Trophoblast cell (in vitro differentiated cells and primary cell): ENCODE measurements at places on chromosomes 1 and 21.

DNA sequence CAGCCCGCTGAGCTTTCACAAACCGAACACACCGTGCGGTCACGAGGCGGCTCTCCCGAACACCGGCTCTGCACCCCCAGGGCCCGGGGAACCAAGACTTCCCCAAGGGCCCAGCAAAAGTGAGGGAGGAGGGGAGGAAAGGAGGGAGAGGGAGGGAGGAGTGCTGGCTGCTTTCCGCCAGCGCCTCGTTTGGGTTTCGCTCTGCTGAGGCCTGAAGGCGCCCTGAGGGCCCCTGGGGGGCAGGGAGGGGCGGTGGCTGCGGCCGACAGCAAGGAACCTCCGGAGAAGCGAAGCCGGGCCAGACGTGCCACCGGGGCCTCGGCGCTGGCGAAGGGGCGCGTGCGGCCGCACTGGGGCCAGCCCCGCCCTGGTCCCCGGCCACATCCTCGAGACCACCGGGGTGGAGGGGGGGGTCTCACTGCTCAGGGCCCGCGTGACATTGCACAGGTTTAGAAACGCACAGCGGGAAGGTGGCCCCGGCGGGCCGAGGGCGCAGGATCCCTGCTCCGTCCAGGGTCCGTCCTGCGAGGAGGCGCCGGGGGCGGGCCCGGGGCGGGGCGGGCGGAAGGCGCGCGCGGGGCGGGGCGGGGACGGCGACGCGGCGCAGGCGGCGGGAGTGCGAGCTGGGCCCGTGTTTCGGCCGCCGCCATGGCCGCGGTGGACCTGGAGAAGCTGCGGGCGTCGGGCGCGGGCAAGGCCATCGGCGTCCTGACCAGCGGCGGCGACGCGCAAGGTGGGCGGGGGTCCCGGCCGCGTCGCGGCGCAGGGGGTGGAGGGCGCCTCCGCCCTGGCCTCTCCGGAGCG is at the start of gene PFKL:
TSS of gene PFKL (plus strand) at position 596 of the 804 bp plus-strand sequence. CDS start at position 649, 53 bp downstream.
- DNase-seq, result peak; percentile 69

- peak; percentile 41 for DNase-seq
Observed at GRCh38 chr1:109617291-109617801, 2.1 kb downstream of the GNAT2 start.

DNA sequence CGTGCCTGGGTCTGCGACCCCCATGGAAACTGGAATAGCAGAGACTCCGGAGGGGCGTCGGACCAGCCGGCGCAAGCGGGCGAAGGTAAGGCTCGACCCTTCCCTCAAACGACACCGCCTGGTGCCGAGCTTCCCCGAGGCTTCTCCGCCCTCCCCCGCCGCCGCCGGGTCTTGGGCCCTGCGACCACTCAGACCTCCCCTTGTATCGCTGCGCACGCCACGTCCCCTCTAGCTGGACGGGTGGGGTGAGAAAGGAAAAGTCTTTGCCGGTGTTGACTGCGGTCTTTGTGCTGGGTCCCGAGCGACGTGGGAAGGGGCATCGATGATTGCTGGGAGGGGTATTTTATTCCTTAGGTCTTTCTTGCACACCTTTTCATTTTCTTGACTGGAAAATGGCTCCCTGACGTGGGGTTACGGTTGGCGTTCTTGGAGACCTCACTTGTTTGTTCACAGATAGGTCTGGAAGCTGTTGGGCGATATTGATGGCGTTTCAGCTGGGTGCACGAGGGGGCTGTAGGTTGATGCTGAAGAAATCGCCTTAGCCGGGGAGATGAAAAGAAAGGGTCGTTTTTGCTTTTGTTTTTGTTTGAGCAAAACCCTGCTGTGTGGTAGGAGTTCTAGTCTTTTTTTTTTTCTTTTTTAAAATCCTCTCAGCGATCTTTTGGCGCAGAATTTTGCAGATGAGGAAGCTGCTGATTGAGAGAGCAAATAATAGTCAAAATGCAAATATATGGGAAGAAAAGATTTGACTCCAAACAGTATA is 776 bp downstream of the KDM1A start:
- DNase-seq, result peak; percentile 36

DNA sequence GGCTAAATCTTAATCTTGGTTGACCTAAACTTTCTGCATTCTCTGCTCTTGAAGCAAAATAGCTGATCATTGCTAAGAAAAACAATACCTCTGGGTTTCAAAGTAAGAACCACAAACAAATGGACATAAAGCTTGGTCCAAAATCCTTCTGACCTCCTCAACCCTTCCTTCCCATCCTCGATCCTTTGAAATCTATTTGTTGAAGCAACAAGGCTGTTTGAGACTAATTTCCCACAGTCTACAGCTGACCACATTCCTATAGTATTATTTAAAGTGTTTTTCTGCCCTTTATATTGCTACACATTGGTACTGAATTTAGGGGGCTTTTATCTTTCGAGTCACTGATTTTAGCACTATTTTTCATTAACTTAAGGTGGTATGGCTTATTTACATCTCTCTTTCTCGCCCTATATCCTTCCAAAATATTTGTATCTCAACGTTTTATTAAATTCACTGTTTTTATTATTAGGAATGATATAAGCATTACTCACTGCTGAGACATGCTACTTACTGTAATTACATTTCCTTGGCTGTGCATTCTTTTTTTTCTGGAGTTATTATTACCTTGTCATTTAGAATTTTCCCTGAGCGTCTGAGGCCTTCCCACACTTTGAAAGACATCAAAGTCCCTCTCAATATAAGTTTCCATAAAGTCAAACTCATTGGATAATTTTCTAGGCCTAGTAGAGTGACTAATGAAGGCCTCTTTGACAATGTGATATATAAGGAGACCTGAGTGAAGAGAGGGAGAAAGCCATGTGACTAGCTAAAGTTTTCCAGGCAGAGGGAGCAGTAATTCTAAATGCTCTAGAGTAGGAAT is 73.9 kb downstream of the RAB3GAP2 start:
- no peak for DNase-seq

- no peak for DNase-seq
Observed at GRCh38 chr1:59532102-59532501, 235.2 kb downstream of the FGGY start.

- DNase-seq, result peak; percentile 56
Observed at GRCh38 chr1:188906921-188907641, 1570.6 kb downstream of the BRINP3 start.

DNA sequence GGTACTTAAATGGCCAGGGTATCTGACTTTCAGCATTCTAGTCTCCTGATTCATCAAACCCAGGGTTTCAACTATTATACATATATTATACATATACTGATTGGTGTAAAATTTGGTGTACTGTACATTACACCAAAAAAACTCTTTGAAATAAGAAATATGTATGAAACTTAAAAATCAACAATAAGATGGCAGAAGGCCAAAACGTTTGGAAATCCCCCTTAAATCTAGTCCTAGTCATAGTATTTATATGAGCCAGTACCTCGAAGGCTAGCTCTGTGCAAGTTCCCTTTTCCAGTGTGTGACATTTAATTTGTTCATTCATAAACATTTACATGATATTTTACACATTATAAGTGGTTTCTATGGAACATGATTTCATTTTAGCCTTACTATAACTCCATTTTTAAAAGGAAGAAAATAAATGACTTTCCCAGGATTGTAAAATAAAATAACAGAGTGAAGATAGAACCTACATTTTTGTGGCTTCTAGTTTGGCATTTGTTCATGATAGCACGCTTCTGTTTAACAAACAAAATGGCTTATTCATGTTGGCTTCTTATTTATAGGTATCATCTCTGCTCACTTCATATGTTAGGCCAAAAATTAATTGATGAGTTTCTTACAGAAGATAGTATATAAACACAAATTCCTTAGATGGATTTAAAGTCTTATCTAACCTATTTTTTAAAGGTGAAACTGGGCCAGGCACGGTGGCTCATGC is 18.8 kb upstream of the ZNF281 start:
- DNase-seq, result no peak

DNA sequence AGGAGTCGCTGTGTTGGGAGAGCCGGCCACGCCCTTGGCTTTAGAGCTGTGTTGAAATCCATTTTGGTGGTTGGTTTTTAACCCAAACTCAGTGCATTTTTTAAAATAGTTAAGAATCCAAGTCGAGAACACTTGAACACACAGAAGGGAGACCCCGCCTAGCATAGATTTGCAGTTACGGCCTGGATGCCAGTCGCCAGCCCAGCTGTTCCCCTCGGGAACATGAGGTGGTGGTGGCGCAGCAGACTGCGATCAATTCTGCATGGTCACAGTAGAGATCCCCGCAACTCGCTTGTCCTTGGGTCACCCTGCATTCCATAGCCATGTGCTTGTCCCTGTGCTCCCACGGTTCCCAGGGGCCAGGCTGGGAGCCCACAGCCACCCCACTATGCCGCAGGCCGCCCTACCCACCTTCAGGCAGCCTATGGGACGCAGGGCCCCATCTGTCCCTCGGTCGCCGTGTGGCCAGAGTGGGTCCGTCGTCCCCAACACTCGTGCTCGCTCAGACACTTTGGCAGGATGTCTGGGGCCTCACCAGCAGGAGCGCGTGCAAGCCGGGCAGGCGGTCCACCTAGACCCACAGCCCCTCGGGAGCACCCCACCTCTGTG is 4.7 kb downstream of the C1orf35 start:
- DNase-seq, result no peak

GRCh38 chr1:64518692-64519481 is 49.0 kb downstream of the CACHD1 start:
- no peak for DNase-seq

DNA sequence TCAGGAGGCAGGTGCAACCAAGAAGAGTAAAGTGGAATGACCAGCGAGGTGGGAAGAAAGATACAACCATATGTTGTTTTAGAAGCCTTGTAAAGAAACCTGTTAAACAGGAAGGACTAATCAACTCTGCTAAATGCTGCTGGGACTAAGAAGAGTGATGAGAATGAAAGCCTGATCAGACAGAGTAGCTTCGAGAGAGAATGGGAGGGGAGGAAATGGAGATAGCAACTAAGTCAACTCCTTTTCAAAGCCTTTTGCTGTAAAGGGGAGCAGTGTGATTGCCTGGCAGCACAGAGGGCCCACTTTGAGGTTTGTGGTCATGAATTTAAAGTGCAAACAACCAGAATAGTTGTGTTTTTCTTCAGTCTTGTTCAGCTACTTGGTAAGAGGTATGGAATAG is 31.4 kb downstream of the SLC30A7 start:
- DNase-seq, result no peak

- DNase-seq, result no peak
Observed at GRCh38 chr1:225509770-225510169, 81.9 kb upstream of the LBR start.

GRCh38 chr1:17605582-17606344 is 66.3 kb downstream of the ARHGEF10L start:
- no peak for DNase-seq

DNA sequence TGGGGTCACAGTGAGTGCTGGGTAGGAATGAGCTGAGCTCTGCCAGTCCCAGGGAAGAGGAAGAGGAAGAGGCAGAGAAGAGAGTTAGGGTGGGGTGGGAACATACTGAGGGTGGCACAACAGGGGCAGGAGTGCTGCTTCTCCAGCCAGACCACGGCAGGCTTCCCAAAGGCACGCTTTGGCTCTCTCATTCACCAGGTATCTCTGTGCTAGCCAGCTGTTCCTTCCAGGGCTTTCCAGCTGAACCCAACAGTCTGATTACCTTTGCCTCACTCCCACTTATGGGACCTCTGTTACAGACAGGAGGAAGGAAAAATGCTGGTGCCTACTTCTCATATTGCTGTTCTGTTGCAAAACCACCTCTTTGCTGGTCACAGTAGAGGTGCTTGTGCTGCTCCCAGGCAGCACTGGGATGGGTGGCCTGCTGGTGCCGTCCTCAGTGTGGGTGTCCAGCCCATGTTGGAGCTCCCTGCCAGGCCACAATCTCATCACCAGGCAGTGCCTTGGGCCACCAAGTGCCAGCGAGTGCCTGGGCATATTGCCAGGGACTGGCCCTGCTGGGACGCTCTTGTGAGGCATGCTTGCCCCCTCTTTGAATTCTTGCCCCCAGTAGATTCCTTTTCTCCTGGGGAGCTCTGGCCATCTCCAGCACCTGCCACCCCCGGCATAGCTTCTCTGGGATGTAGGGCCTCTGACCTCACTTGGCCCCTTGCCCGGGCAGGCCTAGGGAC is 2.1 kb downstream of the ADORA1 start:
- peak; percentile 52 for DNase-seq

DNA sequence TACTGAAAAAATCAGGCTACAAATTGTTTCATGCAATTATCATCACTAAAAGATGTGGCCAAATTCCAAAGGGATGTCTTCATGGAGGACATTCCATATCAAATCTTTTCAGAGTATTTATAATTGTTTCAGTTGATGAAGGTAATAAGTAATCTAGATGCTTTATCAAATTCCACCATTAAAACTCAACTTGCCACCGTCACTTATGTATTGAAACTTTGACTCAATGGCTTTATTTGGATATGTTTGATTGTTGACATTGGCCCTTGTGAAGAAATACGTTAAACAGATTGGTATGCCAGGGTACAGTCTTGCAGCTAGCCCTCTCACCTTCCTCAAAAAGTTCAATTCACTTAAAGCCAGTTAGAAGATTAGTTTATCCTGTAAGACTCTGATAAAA is 32.2 kb upstream of the PALMD start:
- no peak for DNase-seq

- DNase-seq, result no peak
Observed at GRCh38 chr1:22343456-22344328, 108.0 kb upstream of the ZBTB40 start.

DNA sequence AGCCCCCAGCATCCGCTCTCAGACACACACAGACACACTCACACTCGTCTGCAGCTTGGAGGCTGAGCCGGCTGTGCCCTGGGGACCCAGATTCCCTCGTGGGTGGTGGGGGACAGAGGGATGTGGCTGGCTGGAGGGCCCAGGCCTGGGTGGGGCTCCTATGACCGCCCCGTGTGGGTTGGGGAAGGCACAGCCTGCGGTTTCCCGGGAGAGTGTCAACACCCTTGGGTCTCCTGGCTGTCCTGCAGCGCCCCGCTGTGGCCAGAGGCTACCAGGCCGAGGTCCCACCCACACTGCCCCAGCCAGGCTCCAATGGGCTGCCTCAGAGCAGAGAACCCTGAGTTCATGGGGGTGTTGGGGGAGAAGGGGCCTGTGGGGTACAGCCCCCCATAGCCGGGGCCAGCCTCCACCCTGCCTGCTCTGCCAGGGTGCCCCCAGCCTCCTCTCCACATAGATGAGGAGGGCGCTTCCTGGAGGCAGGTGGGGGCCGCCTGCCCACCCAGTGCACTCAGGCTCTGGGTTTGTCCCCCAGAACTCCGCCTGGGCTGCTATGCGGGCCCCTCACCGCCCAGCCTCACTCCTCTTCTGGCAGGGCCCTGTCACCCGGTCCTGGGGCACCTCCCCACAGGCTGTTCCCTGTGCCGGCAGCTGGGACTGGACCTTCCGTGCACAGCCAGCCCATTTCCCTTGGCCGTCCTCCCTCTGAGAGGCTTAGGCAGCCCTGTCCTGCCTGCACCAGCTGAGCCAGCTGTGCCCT is at the start of gene TTC34:
TSS of gene TTC34 (minus strand) at position 159 of the 757 bp plus-strand sequence. CDS start 866 bp downstream, outside the sequence.
- DNase-seq, result no peak
